Muscle of leg (tissue), 16 donors: ENCODE measurements at places on chromosomes 7 and 10. TPM values are rescaled to one million over a fixed set of nuclear protein-coding genes. Genes with fewer than 3 reads are reported as not detected.

The GPR146 gene
- total RNA-seq: 2.7 TPM

The DNAJC2 gene
- total RNA-seq: 21.2 TPM

The PLPP4 gene
- 0.62 TPM for total RNA-seq

- no peak overlapping the region for H3K4me3 ChIP-seq
- DNase-seq: no peak
Observed at GRCh38 chr7:42550706-42551470, 313.9 kb upstream of the GLI3 start.

- H3K4me1 ChIP-seq: no peaks in the 10 kb centered on the region
- H3K4me3 ChIP-seq: no peak overlapping the region
- peak; percentile 37 for DNase-seq
Observed at GRCh38 chr7:50142425-50143017, 49.5 kb upstream of the ZPBP start.

- H3K4me3 ChIP-seq: no peak overlapping the region
- peaks cover 2% of the 10 kb centered on the region for H3K27me3 ChIP-seq
- DNase-seq: no peak
- H3K4me1 ChIP-seq: no peaks in the 10 kb centered on the region
- H3K27ac ChIP-seq: no peak overlapping the region
- no peaks in the 10 kb centered on the region for H3K36me3 ChIP-seq
Observed at GRCh38 chr7:26531926-26532325, 240.3 kb downstream of the SNX10 start.
